ENCODE measurements at places on chromosomes 12 and 14.

GRCh38 chr14:85909581-85909980, 379.6 kb downstream of the FLRT2 start:
- no peak for ATAC-seq

DNA sequence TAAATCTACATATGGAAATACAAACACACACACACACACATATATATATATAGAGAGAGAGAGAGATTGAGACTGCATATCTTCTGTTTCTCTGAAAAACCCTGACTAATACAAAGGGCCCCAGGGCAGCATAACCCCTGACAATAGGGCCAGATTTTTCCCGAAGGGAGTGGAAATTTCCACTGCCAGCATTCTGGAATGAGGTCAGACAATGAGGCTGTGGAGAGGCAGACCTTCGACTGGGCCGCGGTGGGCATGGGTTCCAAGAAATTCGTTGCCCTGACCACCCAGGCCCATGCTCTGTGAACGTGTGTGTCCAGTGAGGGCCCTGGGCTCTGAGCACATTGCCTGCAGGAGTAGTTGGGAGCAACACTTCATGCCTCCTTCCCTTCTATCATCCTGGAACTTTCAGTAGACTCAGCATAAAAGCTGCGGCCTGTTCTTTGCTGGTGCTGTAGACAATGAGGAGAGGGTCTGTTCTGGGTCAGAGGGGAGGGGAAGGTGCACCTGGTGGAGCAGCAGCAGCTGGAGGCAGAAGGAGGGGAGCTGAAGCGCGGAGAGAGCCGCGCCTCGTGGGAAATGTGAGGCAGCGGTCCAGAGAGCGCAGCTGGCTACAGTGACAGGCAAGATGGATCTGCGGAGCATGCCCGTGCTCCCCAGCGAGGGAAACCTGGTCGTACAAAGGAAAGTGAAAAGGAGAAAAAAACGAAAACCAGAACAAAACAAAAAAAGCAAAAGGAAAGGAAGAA, 25.6 kb upstream of the CCDC60 start:
- ATAC-seq = peak; percentile 48

- ATAC-seq = peak; percentile 16
These were observed at the start of gene ITGB7 for GRCh38 chr12:53207042-53207441. ITGB7 (minus strand) TSS chr12:53207251; CDS start chr12:53200443, 6,808 bp downstream.

DNA sequence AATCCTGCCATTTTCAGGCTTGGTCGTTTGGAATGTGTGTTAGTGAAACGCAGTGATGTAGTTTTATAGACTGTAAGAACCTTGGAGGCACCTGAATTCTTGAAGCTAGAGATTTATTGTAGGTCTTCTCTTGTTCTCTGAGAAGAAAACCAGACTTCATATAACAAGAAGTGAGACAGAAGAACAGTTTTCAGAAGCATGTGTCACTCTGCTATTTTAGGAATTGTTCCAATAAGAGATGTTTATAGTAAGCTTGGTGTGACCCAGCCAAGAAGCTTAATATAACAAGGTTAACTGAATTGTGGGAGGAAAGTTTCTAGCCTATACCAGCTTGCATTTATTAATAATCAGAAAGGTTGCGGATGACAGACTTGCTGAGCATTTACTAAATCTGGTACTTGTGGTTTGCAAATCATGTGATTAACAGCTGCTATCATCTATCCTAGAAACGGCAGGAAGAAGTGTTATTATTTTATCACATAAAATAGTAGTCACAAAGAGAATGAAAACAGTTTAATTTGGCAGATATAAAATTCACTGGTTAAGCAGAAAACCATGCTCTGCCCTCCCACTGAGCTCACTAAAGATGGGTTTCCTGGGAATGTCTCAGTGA, 49.2 kb upstream of the BCAT1 start:
- no peak for ATAC-seq
